ENCODE measurements at places on chromosomes 3 and 15. TPM values are rescaled to one million over a fixed set of nuclear protein-coding genes. Genes with fewer than 3 reads are reported as not detected.
A peak's percentile ranks its signal among the peaks of the same experiment; 100 is the strongest.

DNA sequence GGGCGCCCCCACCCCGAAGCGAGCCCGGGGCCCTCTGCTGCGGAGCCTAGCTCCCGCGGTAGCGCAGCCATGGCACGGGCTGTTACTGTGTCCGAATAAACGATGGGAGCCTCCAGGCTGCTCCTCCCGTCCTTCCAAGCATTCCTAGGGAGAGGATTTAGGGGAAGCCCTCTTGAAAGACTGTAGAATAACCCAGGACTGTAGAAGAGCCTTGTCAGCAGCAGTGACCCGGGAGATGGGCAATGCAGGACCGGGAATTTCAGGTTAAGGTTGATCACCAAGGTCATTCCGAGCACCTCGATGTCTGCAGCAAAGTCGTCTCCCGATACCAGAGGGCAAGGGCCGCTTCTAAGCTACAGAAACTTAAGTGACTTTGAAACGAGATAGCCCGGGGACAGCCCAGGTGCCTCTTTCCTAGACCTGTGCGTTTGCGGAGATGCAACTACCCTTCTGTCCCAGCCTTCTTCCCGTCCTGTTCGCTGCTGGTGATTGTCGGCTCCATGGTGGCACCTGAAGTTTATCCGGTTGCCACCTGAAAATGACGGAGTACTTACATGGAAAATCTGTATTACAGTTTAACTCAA lies 753 bp upstream of the MYO5A start:
- no peak for DNase-seq

GRCh38 chr3:57956119-57956832 lies 51.9 kb upstream of the FLNB start:
- peak; percentile 93 for DNase-seq

Gene KIF15
- 3.9 TPM for total RNA-seq

Gene HRG
- not detected for total RNA-seq

DNA sequence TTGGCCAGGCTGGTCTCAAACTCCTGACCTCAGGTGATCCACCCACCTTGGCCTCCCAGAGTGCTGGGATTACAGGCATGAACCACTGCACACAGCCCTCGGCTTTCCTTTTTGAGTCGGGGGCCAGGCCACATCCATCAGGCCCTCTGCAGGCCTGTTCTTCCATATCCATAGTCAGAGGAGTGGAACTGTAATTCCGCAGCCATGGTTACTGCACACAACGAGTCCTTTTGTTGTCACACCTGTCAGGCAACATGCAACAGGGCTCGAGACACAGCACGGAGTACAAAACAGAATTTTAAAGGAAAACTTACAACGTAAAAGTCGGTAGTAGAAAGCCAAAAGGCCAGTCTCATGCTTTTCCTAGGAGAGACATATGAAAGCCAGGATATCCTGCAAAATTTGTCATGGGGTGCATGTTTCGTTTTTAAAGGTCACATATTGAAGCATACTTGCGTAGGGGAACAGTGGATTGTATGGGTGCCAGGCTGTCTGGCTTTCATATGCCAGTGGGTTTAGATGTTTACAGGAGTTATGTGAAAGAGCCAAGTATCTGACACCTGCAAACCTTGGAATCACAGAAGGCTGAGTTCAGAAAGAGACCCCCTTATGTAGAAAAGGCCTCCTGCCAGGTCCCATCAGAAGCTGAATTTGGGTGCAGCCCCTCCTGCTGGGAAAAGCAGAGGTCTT lies 63.2 kb upstream of the LPP start:
- no peak for DNase-seq

GRCh38 chr15:93088200-93088980 lies 621 bp downstream of the RGMA start:
- DNase-seq: peak; percentile 35
